ENCODE measurements at places on chromosomes 12 and 14. TPM values are rescaled to one million over a fixed set of nuclear protein-coding genes. Genes with fewer than 3 reads are reported as not detected.

The PTPRR gene
- total RNA-seq, result 0.27 TPM

The CACNA1C gene
- 1.4 TPM for total RNA-seq

The LRIG3 gene
- total RNA-seq, result 324 TPM

The ASPG gene
- total RNA-seq, result 2.7 TPM

DNA sequence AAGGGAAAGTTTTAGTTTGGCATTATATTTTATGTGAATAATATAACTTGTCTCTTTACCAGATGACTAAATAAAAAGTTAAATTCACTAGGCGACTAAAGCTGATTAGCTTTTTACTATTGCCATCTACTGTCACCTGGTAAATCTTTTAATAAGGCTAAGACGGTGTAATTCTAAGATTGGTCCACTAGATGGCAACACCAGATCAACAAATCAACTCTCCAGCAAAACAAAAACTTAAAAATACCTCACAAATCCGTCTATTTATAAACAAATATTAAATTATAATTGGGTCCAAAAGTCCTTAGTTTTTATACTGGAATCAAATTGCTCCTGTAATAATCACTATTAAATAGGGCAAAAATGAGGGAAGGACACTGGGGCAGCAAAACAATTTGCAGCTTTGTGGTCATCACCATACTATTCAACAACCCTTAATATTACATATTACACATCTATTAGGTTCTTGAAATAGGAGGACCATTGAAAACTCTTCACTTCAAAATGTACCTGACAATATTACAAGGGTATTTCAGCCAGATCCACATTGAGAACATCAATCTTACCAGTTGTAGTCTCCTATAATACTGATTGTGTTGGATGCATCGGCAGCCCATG is 47.9 kb downstream of the GALC start:
- no peaks in the 10 kb centered on the region for H3K4me1 ChIP-seq
- H3K36me3 ChIP-seq, result peaks cover 17% of the 10 kb centered on the region
- DNase-seq, result no peak
- no peaks in the 10 kb centered on the region for H3K27me3 ChIP-seq

GRCh38 chr14:25069879-25070278 is 19.9 kb upstream of the STXBP6 start:
- H3K4me3 ChIP-seq, result no peak overlapping the region
- no peaks in the 10 kb centered on the region for H3K4me1 ChIP-seq
- H3K27me3 ChIP-seq, result no peaks in the 10 kb centered on the region
- H3K36me3 ChIP-seq, result no peaks in the 10 kb centered on the region

DNA sequence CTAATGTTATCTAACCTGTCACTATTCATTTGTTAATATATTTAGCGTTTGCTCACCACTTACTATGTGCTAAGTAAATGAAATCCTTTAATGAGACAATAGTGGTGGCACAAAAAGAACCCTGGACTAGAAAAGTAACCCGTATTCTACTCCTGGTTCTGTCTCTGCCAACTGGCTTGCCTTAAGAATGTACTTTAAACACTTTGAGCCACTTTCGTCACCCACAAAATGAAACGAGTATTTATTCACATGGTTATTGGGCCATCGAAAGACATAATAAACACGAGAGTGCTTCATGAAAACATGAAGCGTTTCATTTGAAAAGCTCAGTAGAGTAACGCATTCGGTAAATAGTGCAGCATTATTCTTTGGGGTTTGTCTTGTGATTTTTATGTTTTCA is 254.7 kb downstream of the EGLN3 start:
- no peak overlapping the region for H3K27ac ChIP-seq
- no peak for DNase-seq
- H3K4me1 ChIP-seq, result no peaks in the 10 kb centered on the region
- H3K4me3 ChIP-seq, result no peak overlapping the region

DNA sequence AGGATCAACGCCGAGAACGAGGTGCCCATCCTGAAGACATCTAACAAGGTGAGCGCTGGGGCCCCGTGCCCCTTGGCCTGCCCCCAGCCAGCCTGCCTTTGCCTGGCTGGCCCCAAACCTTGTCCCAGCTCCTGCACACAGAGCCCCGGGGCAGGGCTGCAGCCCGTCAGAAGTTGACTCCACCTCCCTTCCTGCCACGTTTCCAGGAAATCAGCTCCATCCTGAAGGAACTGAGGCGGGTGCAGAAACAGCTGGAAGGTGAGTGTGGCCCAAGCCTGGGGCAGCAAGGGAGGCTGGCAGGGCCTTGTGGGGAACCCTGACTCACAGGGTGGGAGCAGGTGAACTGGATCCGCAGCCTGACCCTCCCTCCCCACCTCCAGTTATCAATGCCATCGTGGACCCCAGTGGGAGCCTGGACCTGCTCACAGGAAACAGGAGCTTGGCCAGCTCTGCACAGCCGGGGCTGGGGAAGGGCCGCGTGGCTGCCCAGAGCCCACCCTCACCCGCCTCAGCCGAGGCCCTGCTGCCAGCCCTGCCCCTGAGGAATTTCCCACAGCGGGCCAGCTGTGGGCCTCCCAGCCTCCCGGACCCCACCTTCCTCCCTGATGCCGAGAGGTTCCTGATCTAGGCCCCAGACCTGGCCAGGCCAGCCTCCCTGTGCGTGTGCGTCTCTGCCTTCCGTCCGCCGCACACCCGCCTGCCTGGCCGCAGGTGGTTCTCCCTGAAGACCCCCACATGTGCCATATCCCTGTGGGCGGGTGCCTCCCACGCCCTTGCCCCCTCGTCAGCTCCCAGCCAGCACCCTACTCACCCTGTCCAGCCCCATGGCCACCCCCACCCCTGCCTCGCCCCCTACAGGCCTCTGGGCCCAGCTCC is 29.5 kb downstream of the CEP170B start:
- no peaks in the 10 kb centered on the region for H3K4me1 ChIP-seq
- H3K27ac ChIP-seq, result no peak overlapping the region
- H3K27me3 ChIP-seq, result no peaks in the 10 kb centered on the region
- peak; percentile 42 for DNase-seq
- no peak overlapping the region for H3K4me3 ChIP-seq
- no peaks in the 10 kb centered on the region for H3K36me3 ChIP-seq

DNA sequence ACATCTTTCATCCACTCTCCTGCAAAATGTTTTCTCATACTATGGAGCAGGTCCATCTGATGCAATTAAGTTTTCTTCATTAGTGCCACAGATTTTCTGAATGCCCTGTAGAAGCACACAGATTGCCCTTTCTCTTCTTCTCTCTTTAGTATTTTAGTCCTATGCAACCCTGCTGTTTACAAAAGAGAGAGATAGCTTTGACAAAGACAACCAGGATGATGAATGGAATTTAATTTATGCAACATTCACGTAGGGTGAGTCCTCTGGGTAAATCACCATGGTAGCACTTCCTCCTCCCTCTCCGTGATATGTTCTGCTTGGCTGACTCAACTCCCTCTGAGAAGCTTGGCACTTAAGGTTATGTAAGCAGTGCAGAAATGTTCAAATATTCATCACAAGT is 400.9 kb upstream of the PDE3A start:
- H3K27ac ChIP-seq, result peak overlapping the region; percentile 97
- no peaks in the 10 kb centered on the region for H3K27me3 ChIP-seq
- no peak for DNase-seq
- no peak overlapping the region for H3K4me3 ChIP-seq
- H3K4me1 ChIP-seq, result peaks cover 5% of the 10 kb centered on the region

DNA sequence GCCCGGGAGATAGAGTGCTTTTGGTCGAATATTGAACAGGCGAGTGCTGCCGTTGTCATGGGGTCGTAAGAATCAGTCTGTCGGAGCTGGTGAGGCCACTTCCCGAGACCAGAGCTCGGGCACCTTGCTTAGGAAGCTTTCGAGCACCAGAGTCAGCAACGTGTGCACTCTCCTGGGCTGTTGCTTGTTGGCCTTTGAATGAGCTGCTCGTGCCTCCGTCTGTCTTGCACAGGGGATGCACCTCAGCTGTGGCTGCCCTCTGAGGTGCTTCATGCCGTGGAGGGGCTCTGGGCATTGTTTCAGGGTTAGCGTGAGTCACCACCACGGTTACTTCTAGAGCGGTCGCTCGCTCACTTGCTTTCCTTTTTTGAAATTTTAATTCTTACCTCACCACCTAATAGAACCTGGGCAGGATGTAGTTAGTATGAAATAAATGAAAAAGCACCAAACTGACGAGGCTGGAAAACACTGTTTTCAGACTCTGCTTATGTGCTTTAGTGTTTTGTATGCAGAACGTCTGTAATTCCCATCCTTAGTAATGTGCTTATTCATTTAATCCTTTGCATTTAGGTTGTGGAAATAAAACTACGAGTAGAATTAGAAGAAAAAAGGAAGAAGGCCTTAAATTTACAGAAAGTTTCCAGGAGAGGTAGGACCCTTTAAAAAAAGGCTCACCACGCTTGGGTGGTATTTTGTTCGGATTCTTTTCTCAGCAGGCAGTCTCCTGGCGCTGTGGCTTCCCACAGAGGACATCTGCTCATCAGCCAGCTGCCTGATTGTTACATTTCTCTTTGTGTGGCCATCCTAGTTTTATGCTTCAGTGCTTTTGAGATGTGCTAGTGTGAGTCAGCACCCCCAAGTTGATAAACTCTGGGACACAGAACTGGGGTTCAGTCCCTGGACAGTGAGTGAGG is 40.6 kb downstream of the EP400 start:
- H3K4me1 ChIP-seq, result peaks cover 17% of the 10 kb centered on the region
- peak overlapping the region; percentile 84 for H3K27ac ChIP-seq
- DNase-seq, result peak; percentile 84
- no peaks in the 10 kb centered on the region for H3K27me3 ChIP-seq

DNA sequence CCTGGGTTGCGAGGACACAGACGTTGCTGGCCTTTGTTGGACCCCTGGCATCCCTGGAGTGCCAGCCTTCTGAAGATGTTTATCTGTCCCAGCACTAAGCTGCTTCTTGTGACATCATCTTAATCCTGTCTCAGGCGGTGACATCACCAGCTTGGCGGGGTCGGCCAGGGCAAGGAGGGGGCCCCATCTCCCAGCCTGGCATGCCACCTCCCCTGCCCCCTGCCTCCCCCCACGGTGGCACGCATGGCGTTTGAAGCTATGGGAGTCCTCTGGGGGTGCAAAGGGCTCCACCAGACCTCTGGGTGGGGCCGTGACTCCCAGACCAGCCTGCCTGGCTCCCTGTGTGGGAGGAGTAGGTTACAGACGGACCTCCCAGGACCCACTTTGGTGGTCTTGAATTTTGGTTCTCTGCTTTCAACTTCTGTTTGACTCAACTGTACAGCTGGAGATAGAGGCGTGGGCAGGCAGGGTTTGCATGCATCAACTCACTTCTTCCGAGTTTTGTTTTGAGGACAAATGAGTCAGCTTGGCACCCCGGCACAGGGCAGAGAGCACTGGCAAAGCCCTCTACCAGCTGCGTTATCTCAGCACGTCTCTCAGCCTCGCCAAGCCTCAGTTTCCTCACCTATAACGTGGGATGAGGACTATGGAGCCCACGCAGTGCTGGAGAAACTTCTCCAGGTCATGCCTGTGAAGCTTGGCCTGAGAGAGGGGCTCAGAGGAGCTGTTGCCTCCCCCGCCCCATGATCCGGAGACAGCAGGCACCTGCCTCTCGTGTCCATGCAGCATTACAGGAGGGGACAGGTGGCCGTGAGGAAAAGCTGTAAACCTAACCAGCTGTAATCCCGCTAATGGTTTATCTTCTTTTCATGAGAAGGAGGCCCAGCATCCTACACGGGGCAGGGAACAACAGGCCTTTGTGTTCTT is 38.8 kb upstream of the EML1 start:
- no peaks in the 10 kb centered on the region for H3K27me3 ChIP-seq
- H3K36me3 ChIP-seq, result no peaks in the 10 kb centered on the region
- H3K27ac ChIP-seq, result no peak overlapping the region
- no peaks in the 10 kb centered on the region for H3K4me1 ChIP-seq
- no peak for DNase-seq

GRCh38 chr12:104727726-104728465 is 230.2 kb downstream of the SLC41A2 start:
- no peak for DNase-seq
- no peaks in the 10 kb centered on the region for H3K36me3 ChIP-seq
- H3K4me3 ChIP-seq, result no peak overlapping the region
- peaks cover 9% of the 10 kb centered on the region for H3K4me1 ChIP-seq

- H3K4me3 ChIP-seq, result no peak overlapping the region
- DNase-seq, result no peak
- no peaks in the 10 kb centered on the region for H3K4me1 ChIP-seq
- no peaks in the 10 kb centered on the region for H3K27me3 ChIP-seq
Measured at GRCh38 chr12:31634620-31635019, 24.9 kb upstream of the ETFBKMT start.

- H3K36me3 ChIP-seq, result no peaks in the 10 kb centered on the region
- H3K27me3 ChIP-seq, result no peaks in the 10 kb centered on the region
- no peak overlapping the region for H3K27ac ChIP-seq
- H3K4me3 ChIP-seq, result no peak overlapping the region
Measured at GRCh38 chr14:57725399-57726077, 140.4 kb downstream of the SLC35F4 start.

DNA sequence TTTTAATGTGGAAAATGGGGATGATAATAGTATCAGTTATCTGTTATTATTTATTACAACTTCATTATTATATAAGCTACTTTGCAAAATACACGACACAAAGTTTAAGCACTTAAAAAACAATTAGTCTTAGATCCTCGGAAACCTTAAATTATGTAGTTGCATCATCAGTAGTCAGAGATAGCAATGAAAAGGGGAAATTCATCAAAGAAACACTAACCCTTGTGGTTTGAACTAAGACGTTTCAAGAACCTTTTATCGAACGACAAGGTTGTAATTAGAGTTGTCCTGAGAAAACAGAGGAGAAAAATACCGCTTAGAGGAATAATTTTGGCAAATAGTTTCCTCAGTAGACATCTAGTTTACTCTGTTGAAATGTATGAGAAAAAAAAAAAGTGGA is 198.5 kb downstream of the PTPRO start:
- no peak overlapping the region for H3K27ac ChIP-seq
- no peaks in the 10 kb centered on the region for H3K27me3 ChIP-seq
- no peak overlapping the region for H3K4me3 ChIP-seq
- no peak for DNase-seq

GRCh38 chr12:1054117-1054870 is 63.3 kb downstream of the ERC1 start:
- H3K27me3 ChIP-seq, result no peaks in the 10 kb centered on the region
- H3K36me3 ChIP-seq, result peaks cover 15% of the 10 kb centered on the region

DNA sequence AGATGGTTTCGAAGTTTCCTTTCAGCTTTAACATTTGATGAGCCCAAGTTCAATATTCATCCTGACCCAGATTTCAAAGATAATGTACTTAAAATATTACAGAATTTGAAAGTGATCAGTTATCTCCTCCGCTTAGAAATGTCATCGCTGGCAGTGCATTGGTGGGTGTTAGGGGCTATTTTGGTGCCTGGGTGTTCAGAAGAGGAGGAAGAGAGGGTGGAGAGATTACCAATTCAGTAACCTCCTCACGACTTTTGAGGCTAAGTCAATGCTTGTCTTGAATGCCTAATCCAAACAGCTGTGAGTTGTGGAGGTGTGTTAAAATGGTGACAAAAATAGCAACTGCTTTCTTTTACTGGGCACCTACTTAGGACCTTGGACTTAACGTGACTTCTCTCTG is 13.8 kb upstream of the DGLUCY start:
- no peaks in the 10 kb centered on the region for H3K27me3 ChIP-seq
- no peak overlapping the region for H3K4me3 ChIP-seq
- H3K27ac ChIP-seq, result no peak overlapping the region
- no peaks in the 10 kb centered on the region for H3K36me3 ChIP-seq
- DNase-seq, result no peak

GRCh38 chr14:105229099-105229655 is 19.2 kb upstream of the BTBD6 start:
- peak overlapping the region; percentile 17 for H3K27ac ChIP-seq
- no peaks in the 10 kb centered on the region for H3K27me3 ChIP-seq
- H3K4me1 ChIP-seq, result no peaks in the 10 kb centered on the region
- H3K36me3 ChIP-seq, result peaks cover 23% of the 10 kb centered on the region
- H3K4me3 ChIP-seq, result no peak overlapping the region
- no peak for DNase-seq
